Endothelial cell (in vitro differentiated cells): ENCODE measurements at places on chromosomes 11 and 22. TPM values are rescaled to one million over a fixed set of nuclear protein-coding genes. Genes with fewer than 3 reads are reported as not detected.

DNA sequence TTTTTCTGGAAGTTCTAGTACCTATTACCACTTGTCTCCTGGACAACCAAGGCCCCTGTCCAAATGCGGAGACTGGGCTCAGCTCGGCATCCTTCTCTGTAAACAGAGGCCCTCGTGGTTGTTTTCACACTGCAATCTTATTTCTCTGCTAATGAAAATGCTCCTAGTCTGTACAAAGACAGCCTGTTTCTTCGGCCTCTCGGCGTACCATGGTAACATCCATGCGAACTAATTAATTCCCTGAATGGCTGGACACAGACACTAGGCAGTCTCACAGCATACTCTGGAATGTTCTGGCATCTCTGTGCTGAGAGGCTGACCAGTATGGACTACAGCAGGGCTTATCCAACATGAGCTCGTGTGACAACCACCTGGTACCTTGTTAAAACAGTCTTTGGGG lies 5.7 kb downstream of the POLR3H start:
- no peak overlapping the region for H3K27ac ChIP-seq
- H3K4me3 ChIP-seq: no peak overlapping the region
- H3K27me3 ChIP-seq: peaks cover 2% of the 10 kb centered on the region
- DNase-seq: no peak

GRCh38 chr11:107677924-107678631 lies 33.8 kb downstream of the SLN start:
- DNase-seq: no peak
- H3K4me3 ChIP-seq: no peak overlapping the region
- H3K27me3 ChIP-seq: no peaks in the 10 kb centered on the region
- no peaks in the 10 kb centered on the region for H3K4me1 ChIP-seq
- H3K36me3 ChIP-seq: no peaks in the 10 kb centered on the region
- H3K27ac ChIP-seq: no peak overlapping the region

The APOA5 gene
- not detected for total RNA-seq

- DNase-seq: no peak
- H3K27me3 ChIP-seq: no peaks in the 10 kb centered on the region
- H3K4me1 ChIP-seq: peaks cover 3% of the 10 kb centered on the region
- H3K36me3 ChIP-seq: no peaks in the 10 kb centered on the region
These were observed 769.5 kb upstream of the ANO3 start for GRCh38 chr11:25562417-25562816.

The NTM gene
- 3.6 TPM for total RNA-seq

GRCh38 chr22:20868025-20868962 lies 9.5 kb downstream of the SNAP29 start:
- no peak overlapping the region for H3K4me3 ChIP-seq
- no peak overlapping the region for H3K27ac ChIP-seq
- peaks cover 5% of the 10 kb centered on the region for H3K36me3 ChIP-seq
- H3K4me1 ChIP-seq: peaks cover 19% of the 10 kb centered on the region

DNA sequence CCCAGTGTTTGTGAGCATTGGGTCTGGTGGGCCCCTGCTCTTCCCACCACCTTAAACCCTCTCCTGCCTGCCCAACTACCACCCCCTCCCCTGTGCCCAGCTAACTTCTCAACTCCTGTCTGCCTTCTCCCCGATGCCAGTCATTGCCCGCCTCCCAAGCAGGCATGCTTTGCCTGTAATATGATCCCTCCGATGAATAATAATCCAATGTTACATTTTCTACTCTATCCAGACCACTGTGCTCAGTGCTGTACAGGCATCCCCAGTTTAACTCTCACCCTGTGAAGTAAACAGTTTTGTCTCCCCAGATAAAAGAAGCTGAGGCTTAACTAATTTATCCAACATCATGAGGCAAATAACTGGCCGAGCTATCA lies 35.5 kb upstream of the OLFML1 start:
- no peak overlapping the region for H3K4me3 ChIP-seq
- no peaks in the 10 kb centered on the region for H3K36me3 ChIP-seq

The TREH gene
- not detected for total RNA-seq

DNA sequence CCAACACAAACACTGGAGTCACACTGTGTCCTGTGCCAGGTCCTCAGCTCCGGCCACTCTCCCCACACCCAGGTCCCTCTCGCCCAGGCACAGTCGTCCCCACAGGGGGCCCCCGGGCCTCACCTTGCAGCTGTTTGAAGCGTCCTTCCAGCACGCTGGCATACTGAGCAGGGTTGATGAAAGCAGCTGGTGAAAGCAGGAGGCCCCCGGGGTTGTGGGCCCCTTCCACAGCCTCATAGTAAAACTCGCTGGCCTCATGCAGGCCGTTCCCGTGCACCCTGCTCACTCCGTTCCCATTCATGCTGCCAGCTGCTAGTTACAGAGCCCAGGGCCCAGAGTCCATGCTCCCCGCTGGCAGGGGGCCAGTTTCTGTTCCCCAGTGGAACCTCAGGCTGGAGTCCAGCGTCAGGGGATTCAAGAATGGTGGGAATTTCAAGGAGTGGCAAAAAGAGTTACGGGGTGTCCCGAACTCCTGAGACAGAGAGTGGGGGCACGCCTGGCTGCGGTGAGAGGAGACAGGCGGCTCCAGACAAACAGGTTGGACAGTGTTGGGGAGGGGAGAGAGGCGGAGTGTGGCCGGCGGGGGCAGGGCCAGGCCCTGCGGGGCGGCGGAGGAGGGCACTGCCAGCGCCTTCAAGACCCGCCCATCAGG lies 10.6 kb downstream of the SPTBN2 start:
- peak; percentile 66 for DNase-seq
- peaks cover 16% of the 10 kb centered on the region for H3K36me3 ChIP-seq
- peak overlapping the region; percentile 82 for H3K27ac ChIP-seq
- H3K27me3 ChIP-seq: peaks cover 22% of the 10 kb centered on the region
- H3K4me1 ChIP-seq: peaks cover 57% of the 10 kb centered on the region

- H3K4me1 ChIP-seq: no peaks in the 10 kb centered on the region
- no peaks in the 10 kb centered on the region for H3K27me3 ChIP-seq
- no peak overlapping the region for H3K27ac ChIP-seq
- no peak for DNase-seq
These were observed 40.1 kb upstream of the RRAS2 start for GRCh38 chr11:14399087-14399486.

DNA sequence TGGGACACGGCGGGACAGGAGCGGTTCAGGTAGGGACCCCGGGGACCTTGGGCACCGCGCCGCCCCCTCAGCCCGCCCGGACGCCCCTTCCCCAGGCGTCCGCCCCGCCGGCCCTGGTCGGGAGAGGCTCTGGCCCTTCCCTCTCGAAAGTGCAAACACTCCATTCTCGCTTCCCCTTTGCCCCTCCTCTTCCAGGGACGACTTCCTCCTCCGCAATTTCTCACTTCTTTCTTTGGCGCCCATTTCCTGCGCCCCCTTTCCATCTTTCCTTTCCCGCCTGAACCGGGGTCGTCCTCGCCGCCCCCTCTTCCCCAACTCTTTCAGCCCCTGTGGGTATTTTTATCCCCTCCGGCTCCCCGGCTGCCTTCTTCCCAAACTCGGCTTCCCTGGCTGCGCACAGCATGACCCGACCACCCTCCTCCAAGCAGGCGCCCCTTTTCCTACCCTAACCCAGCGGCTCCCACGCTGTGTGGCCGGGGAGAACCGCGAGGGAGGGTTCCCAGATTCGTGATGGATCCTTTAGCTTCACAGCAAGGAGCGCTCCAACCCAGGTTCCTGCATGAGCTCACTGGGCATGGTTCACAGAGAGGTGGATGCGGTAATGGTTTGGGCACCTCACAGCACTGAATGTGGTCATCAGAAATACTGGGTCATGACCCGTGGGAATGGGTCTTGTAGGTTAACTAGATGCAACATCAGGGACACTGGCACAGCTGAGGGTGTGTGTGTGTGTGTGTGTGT lies 689 bp downstream of the RAB39A start:
- H3K27me3 ChIP-seq: peaks cover 6% of the 10 kb centered on the region
- H3K4me1 ChIP-seq: peaks cover 9% of the 10 kb centered on the region
- H3K27ac ChIP-seq: no peak overlapping the region
- H3K36me3 ChIP-seq: no peaks in the 10 kb centered on the region
- peak overlapping the region; percentile 97 for H3K4me3 ChIP-seq

DNA sequence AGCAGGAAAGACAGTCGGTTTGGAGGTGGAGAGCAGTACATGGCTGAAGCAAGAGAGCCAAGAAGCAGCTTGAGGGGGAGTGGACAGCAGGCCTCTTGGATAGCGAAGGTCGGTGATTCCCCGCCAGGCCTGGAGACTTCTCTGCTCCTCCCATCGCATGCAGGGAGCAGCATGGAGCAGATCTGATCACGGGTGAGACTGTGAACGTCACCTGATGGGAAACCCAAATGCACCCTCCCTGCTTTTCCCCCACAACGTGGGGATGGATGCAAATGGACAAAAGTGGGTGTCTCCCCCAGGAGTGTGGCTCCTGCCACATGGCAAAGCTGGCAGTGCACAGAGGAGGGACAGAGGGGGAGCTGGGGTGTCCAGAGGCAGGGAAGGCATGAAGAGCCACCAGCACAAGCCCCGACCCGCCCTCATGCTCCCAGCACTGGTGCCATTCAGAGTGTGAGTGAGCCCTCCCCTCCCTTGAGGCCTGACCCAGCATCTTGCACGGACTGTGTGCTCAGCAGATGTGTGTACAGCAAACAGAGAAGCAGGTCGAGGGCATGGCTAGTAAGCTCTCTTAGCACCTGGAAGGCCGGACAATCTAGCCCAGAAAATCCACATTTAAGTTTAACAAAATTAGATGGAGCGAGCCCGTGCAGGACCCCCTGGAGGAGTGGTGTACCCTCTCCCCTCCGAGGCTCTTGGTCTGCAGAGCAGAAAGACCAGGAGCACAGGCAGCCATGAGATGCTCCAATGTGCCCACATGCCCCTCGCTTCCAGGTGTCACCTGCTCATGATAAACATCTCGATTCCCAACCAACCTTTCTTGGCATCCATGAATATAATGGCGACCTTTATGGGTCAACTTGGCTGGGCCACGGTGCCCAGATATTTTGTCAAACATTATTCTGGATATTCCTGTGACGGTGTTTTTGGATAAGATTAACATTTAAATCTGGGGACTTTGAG lies 661.7 kb downstream of the TBC1D22A start:
- peak overlapping the region; percentile 47 for H3K4me3 ChIP-seq
- H3K27me3 ChIP-seq: peaks cover 7% of the 10 kb centered on the region
- peaks cover 20% of the 10 kb centered on the region for H3K36me3 ChIP-seq
- no peak overlapping the region for H3K27ac ChIP-seq

GRCh38 chr11:62538470-62539237 lies 8.0 kb downstream of the AHNAK start:
- no peak overlapping the region for H3K4me3 ChIP-seq
- peaks cover 22% of the 10 kb centered on the region for H3K36me3 ChIP-seq
- DNase-seq: no peak
- no peak overlapping the region for H3K27ac ChIP-seq
- peaks cover 21% of the 10 kb centered on the region for H3K4me1 ChIP-seq

GRCh38 chr11:35826949-35827348 lies 116.9 kb upstream of the LDLRAD3 start:
- H3K27me3 ChIP-seq: no peaks in the 10 kb centered on the region
- H3K4me1 ChIP-seq: no peaks in the 10 kb centered on the region
- no peak overlapping the region for H3K4me3 ChIP-seq
- H3K36me3 ChIP-seq: peaks cover 6% of the 10 kb centered on the region
- no peak overlapping the region for H3K27ac ChIP-seq

- H3K4me3 ChIP-seq: no peak overlapping the region
- H3K36me3 ChIP-seq: peaks cover 4% of the 10 kb centered on the region
- peaks cover 15% of the 10 kb centered on the region for H3K4me1 ChIP-seq
These were observed 12.5 kb upstream of the PEX26 start for GRCh38 chr22:18065256-18065655.

DNA sequence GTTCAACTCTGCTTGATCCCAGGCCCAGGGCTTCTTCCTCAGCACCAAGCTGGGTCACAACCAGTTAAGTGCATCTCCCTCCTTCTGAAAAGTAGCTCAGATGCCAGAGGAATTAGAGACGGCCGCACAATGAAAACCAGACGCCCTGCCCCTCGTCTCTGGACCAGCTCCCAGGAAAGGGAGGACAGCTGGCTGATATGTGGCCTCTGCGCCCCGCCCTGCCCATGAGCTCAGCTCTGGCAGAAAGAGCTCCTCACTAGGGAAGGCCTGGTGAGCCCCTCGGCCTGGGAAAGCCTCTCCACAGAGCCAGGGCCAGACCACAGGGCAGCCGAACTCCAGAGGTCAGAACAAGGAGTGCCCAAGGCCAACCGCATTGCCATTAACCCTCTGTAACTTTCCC lies 18.1 kb upstream of the SCGB1A1 start:
- H3K4me1 ChIP-seq: peaks cover 6% of the 10 kb centered on the region
- peaks cover 10% of the 10 kb centered on the region for H3K27me3 ChIP-seq
- H3K4me3 ChIP-seq: no peak overlapping the region
- DNase-seq: no peak
- peaks cover 4% of the 10 kb centered on the region for H3K36me3 ChIP-seq

DNA sequence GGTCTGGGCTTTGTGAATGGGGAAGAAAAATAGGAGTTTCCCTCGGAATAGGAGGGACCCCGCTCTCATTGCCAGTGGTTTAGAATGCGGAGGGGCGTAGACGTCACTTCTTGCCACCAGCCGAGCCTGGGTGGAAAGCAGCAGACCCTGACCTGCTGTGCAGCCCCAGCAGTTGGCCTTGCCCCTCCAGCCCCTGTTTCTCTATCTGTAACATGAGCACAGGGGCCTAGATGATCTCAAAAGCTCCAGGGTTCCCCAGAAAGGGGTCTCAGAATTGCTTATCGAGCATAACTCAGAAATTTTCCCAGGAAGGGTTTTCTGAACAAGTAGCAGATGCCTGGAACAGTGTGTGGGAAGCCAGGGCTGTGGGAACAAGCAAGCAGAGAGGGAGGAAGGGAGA lies 43.9 kb downstream of the C11orf91 start:
- H3K27me3 ChIP-seq: peaks cover 4% of the 10 kb centered on the region
- H3K4me1 ChIP-seq: no peaks in the 10 kb centered on the region
- H3K4me3 ChIP-seq: no peak overlapping the region
- no peaks in the 10 kb centered on the region for H3K36me3 ChIP-seq
- DNase-seq: no peak
- H3K27ac ChIP-seq: no peak overlapping the region

DNA sequence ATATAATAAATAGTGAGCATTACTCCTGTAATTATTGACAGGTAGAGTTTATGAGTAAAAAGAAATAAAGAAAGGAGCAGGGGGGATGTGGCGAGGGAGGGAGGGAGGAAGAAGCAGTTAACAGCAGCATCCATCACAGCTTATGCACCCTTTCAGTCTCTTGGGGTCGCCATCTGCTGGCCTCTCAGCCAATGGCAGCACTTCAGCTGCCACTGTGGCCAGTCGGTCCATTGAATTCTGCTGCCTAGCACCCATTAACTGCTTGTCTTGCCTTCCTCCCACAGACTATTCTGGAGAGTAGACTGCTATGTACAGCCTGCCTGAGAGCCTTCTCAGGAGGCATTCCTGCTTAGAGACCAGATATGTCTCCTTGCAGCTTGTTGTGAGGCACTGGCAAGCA lies 388.3 kb downstream of the TENM4 start:
- no peak overlapping the region for H3K27ac ChIP-seq
- peak; percentile 36 for DNase-seq
- H3K27me3 ChIP-seq: peaks cover 4% of the 10 kb centered on the region

- H3K27me3 ChIP-seq: peaks cover 11% of the 10 kb centered on the region
- H3K4me1 ChIP-seq: peaks cover 42% of the 10 kb centered on the region
- no peak for DNase-seq
- H3K27ac ChIP-seq: no peak overlapping the region
- H3K36me3 ChIP-seq: peaks cover 6% of the 10 kb centered on the region
These were observed 23.3 kb downstream of the LRP5 start for GRCh38 chr11:68335683-68336082.
